ENCODE measurements at places on chromosomes 3 and 15. TPM values are rescaled to one million over a fixed set of nuclear protein-coding genes. Genes with fewer than 3 reads are reported as not detected.
A peak's percentile ranks its signal among the peaks of the same experiment; 100 is the strongest.

DNA sequence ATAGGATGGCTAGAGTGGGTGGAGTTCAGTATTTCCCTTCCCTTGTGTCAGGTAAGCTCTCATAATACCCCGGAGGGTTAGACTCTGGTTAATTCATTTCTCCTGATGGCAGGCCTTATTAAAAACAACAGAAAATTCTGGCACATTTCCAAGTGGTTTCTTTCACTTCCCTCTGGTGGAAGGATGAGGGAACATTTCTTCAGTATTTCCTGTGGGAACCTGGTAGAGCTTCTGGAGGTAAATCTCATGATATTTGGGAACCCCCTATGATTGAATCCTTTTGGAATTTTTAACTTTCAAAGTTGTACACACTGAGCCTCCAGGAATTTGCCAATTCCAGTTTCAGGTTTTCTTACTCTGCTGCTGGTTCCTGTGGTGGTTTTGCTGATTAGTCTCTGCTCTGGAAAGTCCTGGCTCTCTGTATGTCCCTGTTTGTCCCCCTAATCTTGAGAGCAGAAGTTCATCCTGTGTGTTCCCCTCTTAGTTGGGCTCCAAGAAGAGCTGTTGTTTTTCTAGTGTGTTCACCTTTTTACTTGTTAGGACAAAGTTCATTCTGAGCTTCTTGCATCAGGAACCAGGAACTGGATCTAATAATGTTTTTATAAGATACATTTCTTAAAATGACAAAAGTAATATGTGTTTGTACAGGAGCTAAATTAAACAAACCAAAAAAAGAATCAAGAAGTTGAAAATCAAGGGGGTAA lies 12.1 kb downstream of the CHRNA7 start:
- DNase-seq = peak; percentile 5

- no peak for DNase-seq
Measured at GRCh38 chr15:35182841-35183479, 97.9 kb upstream of the NANOGP8 start.

- DNase-seq = no peak
Measured at GRCh38 chr3:24388159-24388558, 106.5 kb downstream of the THRB start.

The NR1I2 gene
- total RNA-seq = not detected

DNA sequence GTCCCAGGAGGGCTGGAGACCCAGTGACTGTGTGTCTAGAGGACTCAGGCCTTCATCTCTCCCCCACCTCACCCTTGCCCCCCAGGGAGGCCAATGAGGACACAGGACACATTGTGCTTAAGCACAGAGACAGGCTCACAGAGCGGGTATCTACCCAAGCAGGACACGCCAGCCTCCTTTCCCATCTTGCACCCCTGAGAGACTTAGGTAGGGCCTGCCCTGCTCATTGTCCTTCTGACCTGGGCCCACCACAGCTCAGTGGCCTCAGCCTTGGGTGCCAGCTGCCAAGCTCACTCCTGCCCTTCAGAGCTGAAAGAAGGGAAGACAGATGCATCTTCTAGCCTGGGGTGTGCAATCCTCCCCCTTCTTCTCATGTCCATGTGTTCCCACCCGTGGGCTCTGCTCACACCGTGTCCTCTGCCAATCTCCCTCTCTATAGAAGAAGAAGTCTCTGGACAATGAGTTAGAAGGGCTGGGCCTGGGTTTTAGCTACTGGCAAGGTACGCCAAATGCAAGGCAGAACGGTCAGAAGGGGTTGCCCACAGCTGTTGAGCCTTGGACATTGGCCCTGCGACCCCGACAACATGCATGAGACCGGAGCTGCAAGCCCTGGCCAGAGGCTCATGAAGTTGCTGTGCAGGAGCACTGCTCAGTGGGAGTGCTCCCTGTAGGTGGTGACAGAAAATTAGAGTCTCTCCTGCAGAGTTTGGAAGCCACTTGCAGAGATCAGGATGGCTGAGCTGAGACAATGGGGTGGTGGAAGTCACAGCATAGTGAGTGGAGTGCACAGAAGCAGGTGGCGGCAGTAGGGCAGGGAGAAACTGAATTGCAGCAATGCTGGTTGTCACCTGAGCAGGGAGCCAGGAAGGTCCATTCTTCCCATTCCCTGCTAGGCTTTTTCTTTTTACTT lies 32.8 kb downstream of the ACSBG1 start:
- no peak for DNase-seq

The RAB11A gene
- total RNA-seq = 386 TPM

The FBN1 gene
- 123 TPM for total RNA-seq

The KLHL40 gene
- total RNA-seq = not detected

The GPR62 gene
- 0.02 TPM for total RNA-seq

The SCAMP5 gene
- total RNA-seq = 1.3 TPM

DNA sequence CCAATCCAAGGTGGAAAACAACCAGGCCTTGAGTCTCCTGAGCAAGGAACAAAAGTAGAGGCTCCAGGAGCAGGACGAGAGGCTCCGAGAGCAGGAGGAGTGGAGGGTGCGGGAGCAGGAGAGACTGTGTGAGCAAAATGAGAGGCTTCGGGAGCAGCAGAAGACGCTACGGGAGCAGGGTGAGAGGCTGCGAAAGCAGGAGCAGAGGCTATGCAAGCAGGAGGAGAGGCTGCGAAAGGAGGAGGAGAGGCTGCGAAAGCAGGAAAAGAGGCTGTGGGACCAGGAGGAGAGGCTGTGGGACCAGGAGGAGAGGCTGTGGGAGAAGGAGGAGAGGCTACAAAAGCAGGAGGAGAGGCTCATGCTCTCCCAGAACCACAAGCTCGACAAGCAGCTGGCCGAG lies 60.3 kb upstream of the UBE2Q2 start:
- DNase-seq = no peak

DNA sequence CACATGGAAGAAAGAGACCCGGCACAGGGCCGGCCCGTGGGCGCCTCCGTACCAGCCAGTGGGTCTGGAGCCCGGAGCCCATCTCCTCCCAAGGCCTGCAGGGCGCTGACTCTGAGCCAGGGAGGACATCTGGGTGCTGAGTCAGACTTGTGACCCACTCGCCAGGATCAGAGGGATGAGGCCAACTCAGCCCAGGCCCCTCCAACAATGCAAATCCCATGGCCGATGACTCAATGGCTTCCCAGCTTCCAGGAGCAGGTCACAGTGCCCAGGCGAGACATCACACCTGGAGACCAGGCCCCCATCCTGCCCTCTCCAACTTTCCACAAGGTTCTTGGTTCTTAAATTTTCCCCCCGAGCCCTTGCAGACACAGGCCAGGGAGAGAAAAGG lies 95.1 kb downstream of the LRIG1 start:
- peak; percentile 71 for DNase-seq

DNA sequence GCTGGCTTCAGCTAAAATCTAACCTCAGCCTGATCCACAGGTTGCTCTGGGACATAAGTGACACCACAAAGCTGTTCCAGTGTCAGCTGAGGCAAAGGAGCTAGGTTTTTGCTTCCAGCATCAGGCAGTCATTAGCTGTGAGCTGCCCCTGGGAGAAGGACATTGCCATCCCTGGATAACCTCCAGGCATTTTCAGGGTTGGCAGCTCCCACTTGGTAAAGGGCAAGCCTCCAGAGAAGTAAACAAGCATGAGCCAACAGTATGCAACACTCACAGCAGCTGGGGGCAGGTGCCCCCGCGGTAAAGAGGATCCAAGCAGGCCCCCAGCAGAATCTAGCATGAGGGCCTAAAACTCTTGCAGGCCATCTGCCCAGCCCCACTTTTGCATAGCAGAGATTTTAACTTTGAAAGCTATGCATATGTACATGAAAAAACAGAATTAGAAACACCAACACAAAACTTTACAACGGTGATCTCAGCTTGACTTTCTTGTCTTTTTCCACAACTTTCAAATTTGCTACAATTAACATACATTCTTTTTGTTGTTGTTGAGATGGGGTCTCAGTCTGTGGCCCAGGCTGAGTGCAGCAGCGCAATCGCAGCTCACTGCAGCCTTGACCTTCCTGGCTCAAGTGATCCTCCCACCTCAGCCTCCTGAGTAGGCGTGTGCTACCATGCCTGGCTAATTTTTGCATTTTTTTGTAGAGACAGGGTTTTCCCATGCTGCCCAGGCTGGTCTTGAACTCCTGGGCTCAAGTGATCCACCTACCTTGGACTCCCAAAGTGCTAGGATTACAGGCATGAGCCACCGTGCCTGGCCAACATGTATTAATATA lies 83.8 kb upstream of the TPM1 start:
- DNase-seq = peak; percentile 78

The ARNT2 gene
- 2.2 TPM for total RNA-seq

The SCN11A gene
- total RNA-seq = not detected

Measured in M059J (cell line).